Thyroid gland (tissue), 4 donors: ENCODE measurements at places on chromosomes 1 and 21. TPM values are rescaled to one million over a fixed set of nuclear protein-coding genes. Genes with fewer than 3 reads are reported as not detected.

Gene LINGO4
- 0.25 TPM for total RNA-seq

Gene PKP1
- 0.94 TPM for total RNA-seq

Gene GJA4
- total RNA-seq, result 15.6 TPM

DNA sequence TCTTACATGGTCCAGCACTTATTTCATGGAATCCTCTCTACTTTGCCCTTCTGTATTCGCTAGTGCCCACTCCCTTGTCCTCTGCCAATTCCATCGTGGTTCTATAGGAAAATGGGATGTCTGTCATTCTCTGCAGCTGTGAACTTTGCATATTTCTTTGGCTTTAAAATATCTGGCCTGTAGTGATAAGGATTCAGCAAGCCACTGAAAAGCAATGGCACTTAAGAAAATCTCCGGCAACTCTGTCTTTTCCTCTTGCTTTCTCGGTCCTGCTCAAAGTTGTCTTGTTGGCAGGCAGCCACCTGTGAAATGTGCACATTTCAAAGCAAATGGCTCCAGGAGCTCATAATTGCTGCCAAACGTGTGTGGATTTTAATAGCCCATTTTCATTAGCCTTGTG is 91.8 kb downstream of the CHD1L start:
- DNase-seq, result peak; percentile 54

DNA sequence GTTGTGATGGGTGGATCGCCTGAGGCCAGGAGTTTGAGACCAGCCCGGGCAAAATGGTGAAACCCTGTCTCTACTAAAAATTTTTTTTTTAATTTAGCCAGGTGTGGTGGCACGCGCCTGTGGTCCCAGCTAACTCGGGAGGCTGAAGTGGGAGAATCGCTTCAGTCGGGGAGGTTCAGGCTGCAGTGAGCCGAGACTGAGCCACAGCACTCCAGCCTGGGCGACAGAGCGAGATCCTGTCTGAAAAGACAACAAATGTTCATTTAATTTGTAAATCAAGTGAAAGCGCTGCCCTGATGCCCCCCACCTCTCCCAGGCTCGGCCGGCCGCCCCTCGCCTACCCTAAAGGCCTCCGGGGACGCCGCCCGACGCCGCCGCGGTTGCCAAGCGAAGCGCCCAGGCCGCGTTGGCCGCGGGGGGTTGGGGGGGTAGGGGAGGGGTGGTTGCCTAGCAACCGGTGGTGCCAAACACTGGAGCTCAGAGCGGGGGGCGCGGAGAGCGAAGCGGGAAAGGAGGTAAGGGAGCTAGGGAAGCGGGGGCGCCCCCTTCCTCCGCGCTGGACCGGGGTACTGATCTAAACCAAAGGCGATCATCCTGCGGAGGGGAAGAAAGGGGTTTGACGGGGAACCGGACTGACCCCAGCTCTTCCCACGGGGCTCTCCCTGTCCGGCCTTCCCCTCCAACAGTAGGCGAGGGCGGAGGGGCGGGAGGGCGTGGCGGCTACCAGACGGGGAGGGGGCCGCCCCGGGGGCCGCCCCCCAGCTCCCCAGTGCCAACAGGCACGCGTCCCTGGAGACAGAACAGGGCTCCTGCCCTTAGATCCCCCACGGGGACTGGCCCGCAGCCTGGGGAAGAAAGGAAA is at the start of gene TEKT2:
Gene TEKT2 (plus strand): TSS at position 460 of the 862 bp plus-strand sequence. CDS start 828 bp downstream, outside the sequence.
- peak; percentile 72 for DNase-seq

DNA sequence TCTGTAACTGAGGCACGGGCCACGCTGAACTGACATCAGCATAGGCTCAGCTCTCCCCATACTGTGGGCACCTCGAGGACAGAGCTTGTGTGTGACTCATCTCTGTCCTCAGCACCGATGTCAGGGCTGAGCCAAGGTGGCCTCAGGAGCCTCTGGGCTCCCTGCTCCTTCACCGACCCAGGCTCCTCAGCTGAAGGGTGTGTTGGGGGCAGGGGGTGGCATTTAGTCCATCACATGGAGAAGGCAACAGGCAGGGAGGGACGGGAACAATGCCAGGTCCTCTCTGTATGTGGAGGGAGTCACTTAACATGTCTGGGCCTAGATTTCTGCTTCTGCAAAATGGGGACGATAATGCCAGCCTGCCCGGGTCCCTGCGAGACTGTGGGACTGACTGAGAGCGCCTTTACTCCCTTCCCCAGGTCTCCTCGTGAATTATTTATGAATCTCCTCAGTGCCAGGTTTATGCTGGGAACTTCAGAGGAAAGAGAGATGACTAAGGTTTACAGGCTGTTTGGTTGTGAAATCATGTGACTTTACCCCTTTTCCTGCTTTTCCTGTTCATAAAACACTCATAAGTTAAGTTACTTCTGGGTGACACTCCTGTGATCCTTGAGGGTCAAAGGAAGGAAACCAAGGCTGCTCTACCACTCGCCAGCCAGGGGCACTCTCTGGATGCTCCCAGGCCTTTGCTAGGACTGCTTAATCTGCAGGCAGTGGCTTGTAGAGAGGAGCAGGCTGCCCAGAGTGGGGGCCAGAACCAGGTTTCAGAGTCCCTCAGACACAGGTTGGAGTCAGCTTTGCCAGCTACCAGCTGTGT is 16.2 kb downstream of the TTC39A start:
- DNase-seq, result no peak

GRCh38 chr1:176744142-176744541 is 281.2 kb downstream of the PAPPA2 start:
- DNase-seq, result no peak

- no peak for DNase-seq
Measured at GRCh38 chr1:203124546-203125317, 2.8 kb upstream of the ADORA1 start.

GRCh38 chr1:232985882-232986526 is 35.6 kb downstream of the NTPCR start:
- DNase-seq, result no peak

DNA sequence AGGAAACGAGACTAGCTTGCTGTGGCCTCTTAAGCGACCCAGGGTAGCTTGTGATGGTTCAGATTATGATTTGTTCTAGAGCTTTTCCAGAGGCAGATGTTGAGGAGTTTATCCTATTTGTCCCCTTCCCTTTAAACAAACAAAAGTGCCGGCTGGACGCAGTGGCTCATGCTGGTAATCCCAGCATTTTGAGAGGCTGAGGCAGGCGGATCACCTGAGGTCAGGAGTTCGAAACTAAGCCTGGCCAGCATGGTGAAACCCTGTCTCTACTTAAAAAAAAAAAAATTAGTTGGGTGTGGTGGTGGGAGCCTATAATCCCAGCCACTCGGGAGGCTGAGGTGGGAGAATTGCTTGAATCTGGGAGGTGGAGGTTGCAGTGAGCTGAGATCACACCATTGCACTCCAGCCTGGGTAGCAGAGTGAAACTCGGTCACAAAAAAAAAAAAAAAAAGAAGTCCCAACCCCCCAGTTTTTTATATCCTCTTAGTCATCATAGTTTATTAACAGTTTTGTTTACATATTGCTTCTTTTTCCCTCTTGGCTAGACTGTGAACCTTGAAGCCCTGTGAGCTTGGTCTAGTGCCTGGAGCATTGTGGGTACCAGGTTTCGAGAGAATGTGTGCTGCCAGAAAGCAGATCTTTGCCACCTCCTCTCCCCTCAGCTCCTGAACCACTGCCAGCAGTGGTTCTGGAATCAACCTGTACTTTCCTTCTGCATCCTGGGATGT is 29.8 kb downstream of the MAPKAPK2 start:
- peak; percentile 83 for DNase-seq
